Muscle of leg (tissue), 16 donors: ENCODE measurements at places on chromosomes 6 and 20. TPM values are rescaled to one million over a fixed set of nuclear protein-coding genes. Genes with fewer than 3 reads are reported as not detected.

The HRH3 gene
- polyA plus RNA-seq = 0.65 TPM

DNA sequence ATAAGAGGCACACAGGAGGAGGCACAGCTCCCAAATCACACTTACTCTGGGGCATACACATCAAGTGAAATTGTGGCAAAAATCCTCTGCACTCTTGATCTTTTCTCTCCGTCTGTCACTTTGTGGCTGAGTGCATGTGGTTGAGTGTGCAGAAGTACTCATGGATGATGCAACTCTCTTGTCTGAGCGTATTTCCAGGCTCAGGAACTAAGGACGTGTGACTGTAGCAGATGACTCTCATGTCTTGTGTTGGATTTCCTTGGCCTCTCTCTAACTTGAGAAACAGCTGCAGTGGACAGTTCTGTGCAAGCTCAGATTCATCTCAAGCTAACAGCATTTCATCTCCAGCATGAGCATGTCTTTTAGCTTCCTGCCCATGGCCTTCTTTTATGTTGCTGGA is 245.4 kb upstream of the FLRT3 start:
- peak; percentile 40 for DNase-seq
- H3K4me1 ChIP-seq = no peaks in the 10 kb centered on the region
- no peaks in the 10 kb centered on the region for H3K27me3 ChIP-seq
- no peak overlapping the region for H3K27ac ChIP-seq
- no peaks in the 10 kb centered on the region for H3K36me3 ChIP-seq

The WDR46 gene
- 75.8 TPM for polyA plus RNA-seq

The CALHM6 gene
- 3.1 TPM for polyA plus RNA-seq

DNA sequence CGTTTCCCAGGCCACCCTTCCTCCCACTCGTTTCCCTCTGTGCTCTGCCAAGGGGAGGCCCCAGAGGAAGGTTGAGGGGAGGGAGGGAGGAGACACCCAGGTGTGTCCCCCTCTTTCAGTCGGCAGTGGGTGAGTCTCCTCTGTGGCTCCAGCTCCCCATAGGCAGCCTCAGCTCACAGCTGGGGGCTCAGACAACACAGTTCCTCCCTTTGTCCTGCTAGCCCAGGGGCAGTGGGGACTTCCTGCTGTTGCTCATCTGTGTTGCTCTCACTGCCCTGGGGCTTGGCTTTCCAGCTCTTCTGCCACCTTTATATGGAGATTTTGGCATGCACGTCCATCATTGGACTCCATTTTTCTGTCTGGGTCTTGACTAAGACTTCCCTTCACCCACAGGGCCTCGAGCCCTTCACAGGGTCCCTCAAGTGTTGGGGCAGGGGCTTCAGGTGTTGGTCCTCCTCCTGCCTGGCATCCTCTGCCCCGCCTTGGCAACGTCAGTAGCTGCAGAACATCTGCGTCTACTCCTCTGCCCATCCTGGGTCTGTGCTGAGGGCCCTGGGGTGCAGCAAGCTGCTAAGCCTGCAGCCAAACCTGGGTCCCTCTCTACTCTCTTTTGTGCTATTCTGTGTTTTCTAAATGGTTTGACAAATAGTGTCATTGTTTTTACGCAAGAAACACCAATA is 190.6 kb upstream of the PMEPA1 start:
- no peak for DNase-seq
- H3K4me3 ChIP-seq = no peak overlapping the region
- no peaks in the 10 kb centered on the region for H3K36me3 ChIP-seq
- H3K4me1 ChIP-seq = peaks cover 14% of the 10 kb centered on the region
- H3K27me3 ChIP-seq = peaks cover 6% of the 10 kb centered on the region
- no peak overlapping the region for H3K27ac ChIP-seq

The COL19A1 gene
- polyA plus RNA-seq = 1.1 TPM

DNA sequence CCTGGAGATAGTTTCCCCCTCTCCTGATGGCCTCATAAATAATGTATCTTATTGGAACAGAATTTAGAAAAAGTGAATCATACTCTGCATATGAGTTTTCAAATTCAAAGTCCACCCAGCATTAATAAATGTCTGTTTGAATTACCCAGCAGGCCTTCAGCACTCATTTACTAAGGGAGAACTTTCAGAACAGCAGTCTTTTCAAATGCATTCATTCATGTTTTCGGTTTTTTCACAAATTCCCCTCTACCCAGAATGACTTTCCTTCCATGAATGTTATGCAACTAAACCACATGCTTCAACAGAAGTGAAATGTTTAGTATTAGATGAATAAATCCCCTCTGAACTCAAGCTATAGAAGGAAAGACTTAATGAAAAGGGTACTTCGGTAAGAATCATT is 92.4 kb downstream of the RTN4IP1 start:
- H3K27ac ChIP-seq = no peak overlapping the region
- no peak overlapping the region for H3K4me3 ChIP-seq
- no peaks in the 10 kb centered on the region for H3K36me3 ChIP-seq
- H3K27me3 ChIP-seq = peaks cover 2% of the 10 kb centered on the region
- DNase-seq = no peak
- no peaks in the 10 kb centered on the region for H3K4me1 ChIP-seq

DNA sequence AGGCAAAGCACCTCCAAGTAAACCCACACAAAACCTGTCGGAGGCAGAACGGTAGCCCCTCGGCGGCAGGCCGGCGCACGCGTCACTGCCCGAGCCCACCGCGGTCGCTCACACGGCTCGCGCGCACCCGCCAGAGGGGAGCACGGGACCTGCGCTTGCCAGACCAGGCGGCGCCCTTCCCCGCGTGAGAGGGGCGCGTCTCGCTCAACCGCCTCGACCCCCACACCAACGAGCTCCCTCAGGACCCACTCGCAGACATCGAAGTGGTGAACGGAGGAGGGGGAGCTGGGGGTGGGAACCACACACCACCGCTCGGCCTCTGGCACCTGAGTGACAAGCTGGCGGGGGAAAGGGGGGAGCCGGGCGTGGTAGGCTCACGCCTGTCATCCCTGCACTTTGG is 1513.4 kb upstream of the DEFB115 start:
- no peaks in the 10 kb centered on the region for H3K27me3 ChIP-seq
- H3K27ac ChIP-seq = no peak overlapping the region
- DNase-seq = no peak
- no peaks in the 10 kb centered on the region for H3K36me3 ChIP-seq

GRCh38 chr6:148530976-148531375 is 188.3 kb downstream of the SASH1 start:
- H3K4me3 ChIP-seq = no peak overlapping the region
- peaks cover 67% of the 10 kb centered on the region for H3K36me3 ChIP-seq
- no peaks in the 10 kb centered on the region for H3K27me3 ChIP-seq

DNA sequence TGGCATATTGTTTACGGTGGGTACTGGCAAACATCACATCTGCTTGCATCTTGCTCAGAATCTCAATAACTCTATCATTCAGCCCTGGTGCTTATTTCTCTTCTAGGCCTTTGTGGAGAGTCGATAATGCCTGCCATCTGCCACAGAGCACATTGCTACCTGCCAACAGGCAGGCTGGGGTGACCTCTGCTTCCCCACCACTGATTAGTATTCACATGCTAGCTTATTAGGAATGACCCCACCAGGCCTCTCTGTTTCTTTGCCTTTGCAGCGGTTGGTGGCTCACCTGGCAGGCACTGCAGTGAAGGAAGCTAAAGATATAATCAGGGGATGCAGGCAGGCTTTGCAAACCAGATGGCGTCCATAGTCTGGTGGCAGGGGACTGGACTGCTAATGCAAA is 154.5 kb downstream of the MMS22L start:
- H3K27ac ChIP-seq = no peak overlapping the region
- no peaks in the 10 kb centered on the region for H3K36me3 ChIP-seq
- no peak overlapping the region for H3K4me3 ChIP-seq
- no peaks in the 10 kb centered on the region for H3K4me1 ChIP-seq

GRCh38 chr6:95093154-95093553 is 484.2 kb upstream of the MANEA start:
- DNase-seq = no peak
- H3K36me3 ChIP-seq = no peaks in the 10 kb centered on the region
- H3K27me3 ChIP-seq = no peaks in the 10 kb centered on the region
- H3K27ac ChIP-seq = no peak overlapping the region
- H3K4me1 ChIP-seq = no peaks in the 10 kb centered on the region
- H3K4me3 ChIP-seq = no peak overlapping the region

DNA sequence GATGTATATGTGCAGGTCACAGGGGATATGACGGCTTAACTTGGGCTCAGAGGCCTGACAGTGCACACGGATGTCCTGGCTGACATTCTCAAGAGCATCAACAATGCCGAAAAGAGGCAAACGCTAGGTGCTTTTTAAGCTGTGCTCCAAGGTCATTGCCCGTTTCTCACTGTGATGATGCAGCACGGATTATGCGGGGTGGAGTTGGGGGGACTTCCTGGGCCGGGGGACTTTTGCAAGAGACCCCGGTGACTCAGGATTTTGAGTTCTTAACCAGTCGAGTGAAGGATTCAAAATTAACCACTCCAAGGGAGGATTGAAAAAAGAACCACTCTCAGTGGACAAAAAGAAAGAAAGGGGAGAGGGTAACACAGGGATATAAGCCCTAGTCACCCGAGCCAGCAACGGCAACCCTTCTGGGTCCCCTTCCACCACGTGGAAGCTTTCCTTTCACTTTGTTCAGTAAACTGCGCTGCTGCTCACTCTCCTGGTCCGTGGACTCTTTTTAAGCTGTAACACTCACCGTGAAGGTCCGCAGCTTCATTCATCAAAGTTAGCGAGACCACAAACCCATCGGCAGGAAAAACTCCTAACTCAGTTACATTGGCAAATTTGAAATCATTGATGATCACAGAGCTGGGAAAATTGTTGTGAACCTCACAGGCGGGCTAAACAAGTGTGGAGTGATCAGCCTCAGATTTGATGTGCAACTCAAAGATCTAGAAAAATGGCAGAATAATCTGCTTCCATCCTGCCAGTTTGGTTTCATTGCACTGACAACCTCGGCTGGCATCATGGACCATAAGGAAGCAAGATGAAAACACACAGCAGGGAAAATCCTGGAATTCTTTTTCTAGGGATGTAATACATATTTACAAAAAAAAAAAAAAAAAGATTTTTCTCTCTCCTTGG is 199.3 kb downstream of the ARID1B start:
- peak overlapping the region; percentile 9 for H3K4me3 ChIP-seq
- H3K27ac ChIP-seq = peak overlapping the region; percentile 37
- peaks cover 15% of the 10 kb centered on the region for H3K4me1 ChIP-seq
- peak; percentile 79 for DNase-seq
- H3K27me3 ChIP-seq = no peaks in the 10 kb centered on the region

The PRICKLE4 gene
- polyA plus RNA-seq = 4.3 TPM

DNA sequence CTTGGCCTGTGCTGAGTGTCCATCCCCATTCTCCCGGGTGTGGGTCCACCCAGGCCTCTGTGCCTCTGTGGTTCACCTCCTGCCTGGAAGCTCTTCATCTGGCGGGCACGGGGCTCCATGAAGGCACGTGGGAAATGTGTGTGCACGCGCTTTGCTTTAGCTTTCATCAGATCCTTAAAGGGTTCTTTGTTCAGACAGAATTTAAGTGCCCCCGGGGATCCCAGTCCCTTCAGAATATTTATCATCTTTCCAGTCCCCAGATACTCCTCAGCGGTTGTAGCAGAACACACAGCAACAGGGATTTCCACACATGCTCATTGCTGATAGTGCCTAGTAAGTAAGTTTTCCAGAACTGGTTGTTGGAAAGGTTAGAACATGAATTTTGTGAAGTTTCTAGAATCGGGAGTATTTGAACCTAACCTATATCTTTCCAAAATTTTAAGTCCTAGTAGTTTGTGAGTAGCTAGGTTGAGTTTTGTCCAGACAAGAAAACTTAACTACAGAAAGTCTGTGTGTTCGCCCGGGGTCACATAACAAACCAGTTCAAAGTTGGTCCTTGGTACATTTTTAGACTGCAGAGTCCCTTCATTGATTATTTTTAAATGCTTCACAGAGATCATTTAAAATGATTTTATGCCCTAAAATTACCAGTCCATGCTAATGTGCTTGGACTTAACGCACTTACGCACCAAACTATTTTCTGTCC is 67.7 kb downstream of the RPP40 start:
- no peak overlapping the region for H3K4me3 ChIP-seq
- H3K27me3 ChIP-seq = no peaks in the 10 kb centered on the region
- H3K27ac ChIP-seq = no peak overlapping the region
- H3K36me3 ChIP-seq = peaks cover 9% of the 10 kb centered on the region
- H3K4me1 ChIP-seq = peaks cover 25% of the 10 kb centered on the region

The ZNF341 gene
- 2.8 TPM for polyA plus RNA-seq

The COL9A1 gene
- polyA plus RNA-seq = 6.3 TPM

The PTGIS gene
- 31.9 TPM for polyA plus RNA-seq
